ENCODE measurements at places on chromosomes 11 and 22. TPM values are rescaled to one million over a fixed set of nuclear protein-coding genes. Genes with fewer than 3 reads are reported as not detected.
A peak's percentile ranks its signal among the peaks of the same experiment; 100 is the strongest.

- H3K4me1 ChIP-seq, result peaks cover 57% of the 10 kb centered on the region
- H3K36me3 ChIP-seq, result no peaks in the 10 kb centered on the region
- H3K27me3 ChIP-seq, result no peaks in the 10 kb centered on the region
- peak overlapping the region; percentile 96 for H3K4me3 ChIP-seq
These were observed 1.7 kb downstream of the CAPRIN1 start for GRCh38 chr11:34053161-34053686.

The RRP7A gene
- total RNA-seq, result 28.3 TPM

DNA sequence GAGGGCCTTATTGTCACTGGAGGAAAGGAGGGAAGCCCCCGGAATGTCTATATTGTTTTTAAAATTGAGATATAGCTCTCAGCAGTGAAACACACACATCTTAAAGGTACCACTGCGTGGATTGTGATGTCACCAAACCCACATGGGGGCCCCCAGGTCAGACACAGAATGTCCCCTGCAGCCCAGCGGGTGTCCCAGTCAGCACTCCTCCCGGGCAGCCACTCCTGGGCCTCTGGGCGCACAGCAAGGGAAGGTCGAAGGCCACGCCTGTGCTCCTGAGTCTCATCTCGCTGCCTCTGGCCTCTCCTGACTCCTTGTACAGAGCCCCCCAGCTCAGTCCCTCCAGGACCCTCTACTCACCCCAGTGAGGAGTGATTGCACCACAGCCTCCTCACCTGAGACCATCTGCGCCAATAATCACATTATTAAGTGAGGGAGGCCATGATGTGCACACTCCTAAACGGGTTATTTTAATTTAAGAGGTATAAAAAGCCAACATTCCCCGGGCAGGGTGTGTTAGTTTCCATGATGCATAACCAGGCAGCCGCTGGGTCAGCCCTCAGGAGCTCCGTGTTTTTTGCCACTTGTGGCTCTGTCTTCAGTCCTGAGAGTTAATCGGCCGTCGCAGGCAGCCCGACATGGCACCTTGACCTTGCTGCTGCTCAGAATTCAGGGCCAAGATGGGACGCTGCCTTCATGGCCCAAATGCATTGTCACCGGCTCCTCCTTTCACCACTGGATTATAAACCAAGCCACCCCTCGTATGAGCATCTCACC is 1089.3 kb downstream of the BRD1 start:
- H3K27me3 ChIP-seq, result no peaks in the 10 kb centered on the region
- DNase-seq, result peak; percentile 11
- no peak overlapping the region for H3K27ac ChIP-seq
- no peak overlapping the region for H3K4me3 ChIP-seq

GRCh38 chr11:122634501-122634900 is 21.0 kb upstream of the UBASH3B start:
- DNase-seq, result peak; percentile 29
- no peak overlapping the region for H3K4me3 ChIP-seq
- no peaks in the 10 kb centered on the region for H3K36me3 ChIP-seq
- no peaks in the 10 kb centered on the region for H3K4me1 ChIP-seq
- no peak overlapping the region for H3K27ac ChIP-seq

DNA sequence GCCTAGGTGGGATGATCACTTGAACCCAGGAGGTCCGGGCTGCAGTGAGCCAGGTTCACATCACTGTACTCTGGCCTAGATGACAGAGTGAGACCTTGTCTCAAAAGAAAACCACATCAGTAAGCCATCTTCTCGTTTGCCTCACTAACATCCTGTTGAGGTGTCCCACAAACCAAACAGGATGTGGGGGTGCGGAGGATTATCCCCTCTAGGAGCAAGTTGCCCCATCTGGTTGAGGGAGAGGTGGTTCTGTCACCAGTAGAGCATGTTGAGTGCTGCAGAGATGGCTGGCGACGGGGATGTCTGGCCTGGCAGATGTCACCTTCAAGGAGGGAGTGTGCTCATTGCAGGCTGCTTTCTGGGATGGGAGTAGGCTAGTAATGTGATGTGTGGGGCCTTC is 72.4 kb downstream of the ZNRF3 start:
- no peak overlapping the region for H3K4me3 ChIP-seq
- H3K36me3 ChIP-seq, result no peaks in the 10 kb centered on the region
- H3K27me3 ChIP-seq, result no peaks in the 10 kb centered on the region
- H3K4me1 ChIP-seq, result peaks cover 10% of the 10 kb centered on the region
- no peak for DNase-seq
